ENCODE measurements at places on chromosomes 6 and 20. TPM values are rescaled to one million over a fixed set of nuclear protein-coding genes. Genes with fewer than 3 reads are reported as not detected.

Gene SMIM8
- polyA plus RNA-seq = 23.5 TPM

Gene DEFB114
- polyA plus RNA-seq = not detected

Gene SPATS1
- polyA plus RNA-seq = not detected

Gene CD109
- 1.1 TPM for polyA plus RNA-seq

Gene HRH3
- 1.5 TPM for polyA plus RNA-seq

Gene BCAS1
- polyA plus RNA-seq = 0.19 TPM

Gene FUT9
- 2.1 TPM for polyA plus RNA-seq

Gene EEF1A2
- polyA plus RNA-seq = 1.3 TPM

Gene DEFB110
- not detected for polyA plus RNA-seq

Gene GPX5
- 0.14 TPM for polyA plus RNA-seq

Gene CNR1
- polyA plus RNA-seq = 0.71 TPM

Gene NRSN1
- 0.68 TPM for polyA plus RNA-seq

Gene CST3
- 72.9 TPM for polyA plus RNA-seq

Gene SLC18B1
- polyA plus RNA-seq = 26.4 TPM

Gene PDE7B
- polyA plus RNA-seq = not detected

Gene ASIP
- polyA plus RNA-seq = not detected

Gene CALHM5
- 0.03 TPM for polyA plus RNA-seq

Gene CST4
- not detected for polyA plus RNA-seq

Gene DYNLT2
- polyA plus RNA-seq = 4.4 TPM

Gene CASS4
- not detected for polyA plus RNA-seq

Gene CGAS
- polyA plus RNA-seq = 8.3 TPM

Gene CTAGE9
- not detected for polyA plus RNA-seq

Gene CLPSL1
- not detected for polyA plus RNA-seq

Gene E2F3
- polyA plus RNA-seq = 27.2 TPM

Gene GPSM3
- polyA plus RNA-seq = 5.9 TPM

Gene NKX2-2
- polyA plus RNA-seq = not detected

Gene TINAG
- polyA plus RNA-seq = not detected

Gene CYP39A1
- polyA plus RNA-seq = 2.2 TPM

Gene WASF1
- 27.4 TPM for polyA plus RNA-seq

Gene ELOVL4
- 16.8 TPM for polyA plus RNA-seq

Gene MMUT
- 9.1 TPM for polyA plus RNA-seq

Gene HLA-G
- 2.6 TPM for polyA plus RNA-seq

Gene RAB22A
- 3.1 TPM for polyA plus RNA-seq

Gene RIPPLY2
- 4.0 TPM for polyA plus RNA-seq

Gene CYB5R4
- polyA plus RNA-seq = 6.6 TPM

Gene OR2J3
- polyA plus RNA-seq = not detected

Gene FNDC11
- polyA plus RNA-seq = 3.5 TPM

Gene GPLD1
- polyA plus RNA-seq = 3.4 TPM

Gene PGC
- polyA plus RNA-seq = not detected

Gene GSTA5
- not detected for polyA plus RNA-seq

Gene DLL1
- 2.2 TPM for polyA plus RNA-seq

Gene GPRC6A
- 0.31 TPM for polyA plus RNA-seq

Gene FLRT3
- polyA plus RNA-seq = 0.26 TPM

Gene GLP1R
- 0.42 TPM for polyA plus RNA-seq

Gene RGS17
- 10.6 TPM for polyA plus RNA-seq

Gene LY6G6D
- polyA plus RNA-seq = not detected

Gene CD24
- 1,373 TPM for polyA plus RNA-seq

Gene CLVS2
- 0.14 TPM for polyA plus RNA-seq

Gene CDH22
- polyA plus RNA-seq = 0.08 TPM

Gene FIG4
- 7.0 TPM for polyA plus RNA-seq

Gene SMOC2
- 3.5 TPM for polyA plus RNA-seq

Gene RBM24
- polyA plus RNA-seq = 0.27 TPM

Gene SSTR4
- not detected for polyA plus RNA-seq

Gene ORC3
- polyA plus RNA-seq = 80.7 TPM

Gene PSMB8
- polyA plus RNA-seq = 27.6 TPM

Gene GRM1
- polyA plus RNA-seq = 0.49 TPM

Gene CAP2
- polyA plus RNA-seq = 6.6 TPM

Data from GM23338 (cell line).